ENCODE measurements at places on chromosomes 7 and 10.
A peak's percentile ranks its signal among the peaks of the same experiment; 100 is the strongest.

GRCh38 chr7:31910191-31910590, 160.0 kb downstream of the PDE1C start:
- DNase-seq = no peak

- DNase-seq = no peak
Observed at GRCh38 chr10:25934621-25935139, 651 bp downstream of the MYO3A start.

- DNase-seq = no peak
Observed at GRCh38 chr10:91434041-91434440, 23.9 kb downstream of the HECTD2 start.

DNA sequence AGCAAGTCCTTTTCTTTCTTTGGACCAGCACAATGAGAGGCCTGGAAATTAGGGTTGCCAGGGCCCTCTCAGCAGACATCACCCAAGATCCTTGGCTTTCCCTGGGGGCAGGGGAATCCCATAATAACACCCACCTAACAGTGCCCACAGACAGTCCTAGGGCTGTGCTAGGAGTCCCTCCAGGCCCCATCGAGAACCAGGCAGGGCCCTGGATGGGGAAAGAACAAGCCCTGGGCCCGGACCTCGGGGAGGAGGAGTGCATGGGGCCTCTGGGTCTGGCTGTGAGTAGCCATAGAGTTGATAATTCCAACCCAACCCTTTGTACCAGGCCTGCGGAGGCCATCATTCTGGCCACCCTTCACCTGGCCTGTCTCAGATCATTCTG, 201.2 kb upstream of the ZMIZ1 start:
- DNase-seq = no peak

DNA sequence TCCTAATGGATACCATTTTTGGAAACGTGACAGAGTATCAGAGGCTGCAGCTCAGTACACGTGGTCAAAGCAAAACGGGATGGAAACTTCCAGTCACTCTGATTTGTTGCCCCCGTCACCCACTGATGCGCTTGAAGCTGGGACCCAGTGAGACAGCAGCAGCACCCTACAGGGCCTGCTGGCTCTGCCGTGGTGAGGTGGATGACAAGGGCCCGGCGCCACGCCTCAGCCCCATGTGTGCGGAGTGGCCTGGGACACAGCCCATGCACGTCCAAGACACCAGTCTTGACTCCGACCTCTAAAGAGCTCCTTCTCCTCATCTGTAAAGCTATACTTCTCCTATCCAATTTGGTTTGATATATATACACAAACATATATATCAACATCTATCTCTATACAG, 39.0 kb downstream of the CLEC2L start:
- DNase-seq = no peak

DNA sequence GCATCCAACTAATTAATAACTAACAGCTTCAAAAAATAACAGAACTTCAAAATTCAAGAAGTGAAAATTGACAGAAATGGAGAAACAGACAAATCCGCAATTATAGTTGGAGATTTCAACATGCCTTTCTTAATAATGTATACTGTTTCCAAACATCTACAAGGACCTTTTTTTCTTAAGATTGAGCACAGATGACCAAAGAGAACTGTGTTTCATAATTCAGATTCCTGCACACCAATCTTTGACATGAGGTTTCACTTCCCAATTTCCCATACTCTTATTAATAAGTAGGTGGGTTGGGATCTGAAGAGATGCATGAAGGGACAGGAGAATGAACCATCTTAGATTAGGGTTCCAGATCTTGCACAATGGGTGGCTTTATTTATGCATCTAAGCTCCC, 24.9 kb upstream of the GIMAP7 start:
- no peak for DNase-seq

- DNase-seq = no peak
Observed at GRCh38 chr7:36763132-36763816, 39.0 kb upstream of the AOAH start.

GRCh38 chr7:44394112-44394447, 68.7 kb upstream of the CAMK2B start:
- no peak for DNase-seq

DNA sequence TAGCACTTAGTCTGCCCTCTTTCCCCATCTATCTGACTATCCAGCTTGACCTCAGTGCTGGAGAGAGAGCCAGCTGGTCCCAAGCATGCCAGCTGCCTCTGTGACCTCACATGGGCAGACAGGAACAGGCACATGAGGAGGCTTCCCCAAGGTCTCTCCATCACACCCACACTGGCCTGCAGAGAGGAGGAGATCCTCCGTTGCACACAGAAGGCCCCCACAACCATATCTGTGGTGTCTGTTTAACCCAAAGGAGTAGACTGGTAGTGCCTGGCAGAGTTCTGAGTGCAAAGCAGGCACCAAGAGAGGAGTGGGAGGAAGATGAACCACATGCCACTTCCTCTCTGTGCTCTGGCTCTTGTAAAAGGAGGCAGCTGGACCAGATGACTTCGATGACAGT, 4.8 kb upstream of the ANK3 start:
- DNase-seq = peak; percentile 24

GRCh38 chr10:93501650-93502049, 5.2 kb downstream of the CEP55 start:
- DNase-seq = no peak

GRCh38 chr7:47757921-47758411, 176.1 kb upstream of the TNS3 start:
- DNase-seq = no peak

GRCh38 chr7:80346704-80347103, 165.2 kb downstream of the GNAT3 start:
- no peak for DNase-seq

- no peak for DNase-seq
Observed at GRCh38 chr10:131781076-131781475, 119.7 kb upstream of the PPP2R2D start.

DNA sequence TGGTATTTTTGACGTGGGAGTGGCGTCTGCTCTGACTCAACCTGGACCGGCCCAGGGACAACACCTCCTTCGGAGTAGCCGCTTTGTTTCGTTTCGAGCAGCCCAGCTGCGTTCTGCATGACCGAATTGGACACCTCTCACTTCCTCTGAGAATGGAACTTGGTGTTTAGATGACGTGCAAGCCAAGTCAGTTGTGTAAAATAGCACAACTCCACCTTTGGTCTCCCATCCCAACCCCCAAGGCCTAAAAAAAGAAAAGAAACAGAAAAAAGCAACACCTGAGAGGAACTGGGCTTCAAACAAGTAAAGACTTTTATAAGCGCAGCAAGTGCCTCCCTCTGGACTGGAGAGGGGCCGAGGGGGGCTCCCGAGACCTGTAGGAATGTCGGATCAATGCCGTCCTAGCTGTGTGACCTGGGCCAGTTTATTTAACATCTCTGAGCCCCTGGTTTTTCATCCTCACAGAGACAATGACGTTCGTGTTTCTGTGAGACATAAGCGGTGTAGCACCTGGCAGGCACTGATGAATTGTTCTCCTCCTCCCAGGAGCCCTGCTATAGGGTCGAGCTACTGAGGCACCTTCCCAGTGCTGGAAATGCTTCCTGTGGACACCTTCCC, 52.0 kb upstream of the SMNDC1 start:
- DNase-seq = peak; percentile 46

DNA sequence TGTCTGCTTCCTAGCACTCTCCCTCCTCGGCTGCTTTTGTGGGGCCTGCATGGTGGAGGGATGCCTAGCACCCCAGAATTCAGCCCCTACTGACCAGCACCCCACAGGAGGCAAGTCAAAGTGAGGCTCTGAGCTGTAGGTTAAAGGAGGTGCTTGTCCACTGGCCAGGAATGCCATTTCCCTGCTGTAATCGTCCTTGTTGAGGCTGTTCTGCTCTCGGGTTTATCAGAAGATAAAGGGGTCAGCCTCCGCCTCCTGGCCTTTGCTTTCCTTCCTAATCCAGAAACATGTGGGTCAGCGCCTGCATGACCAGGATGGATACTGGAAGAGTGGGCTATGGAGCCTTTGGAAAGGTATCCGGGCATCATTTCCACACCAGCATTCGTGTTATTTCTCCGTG, 98.9 kb downstream of the MKI67 start:
- no peak for DNase-seq

GRCh38 chr10:128574581-128575210, 448.5 kb upstream of the MKI67 start:
- DNase-seq = no peak

DNA sequence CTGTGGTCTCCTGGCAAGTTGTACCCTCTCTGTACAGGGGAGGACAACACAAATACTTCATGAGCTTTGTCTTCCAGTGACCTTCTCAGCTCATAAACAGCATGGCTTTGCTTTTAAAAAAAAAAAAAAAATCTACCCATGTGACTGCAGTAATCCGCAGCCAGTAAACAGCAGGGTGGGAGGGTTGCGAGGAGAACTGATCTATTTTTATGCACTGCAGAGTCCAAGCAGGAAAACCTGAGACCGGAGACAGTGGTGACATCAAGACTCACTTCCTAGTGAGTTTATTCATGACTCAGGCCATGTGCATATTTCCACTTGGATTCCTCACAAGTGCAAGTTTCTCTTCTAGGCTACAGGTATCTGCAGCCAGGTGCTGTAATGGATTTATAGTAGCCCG, 127.9 kb downstream of the NRF1 start:
- no peak for DNase-seq

All from naive thymus-derived CD4-positive, alpha-beta T cell (primary cell).